Activated CD8-positive, alpha-beta memory T cell treated with anti-CD3 and anti-CD28 coated beads, Interleukin-2, amount 50 U/mL, for 48 hours (primary cell): ENCODE measurements at places on chromosomes 2 and 18.

DNA sequence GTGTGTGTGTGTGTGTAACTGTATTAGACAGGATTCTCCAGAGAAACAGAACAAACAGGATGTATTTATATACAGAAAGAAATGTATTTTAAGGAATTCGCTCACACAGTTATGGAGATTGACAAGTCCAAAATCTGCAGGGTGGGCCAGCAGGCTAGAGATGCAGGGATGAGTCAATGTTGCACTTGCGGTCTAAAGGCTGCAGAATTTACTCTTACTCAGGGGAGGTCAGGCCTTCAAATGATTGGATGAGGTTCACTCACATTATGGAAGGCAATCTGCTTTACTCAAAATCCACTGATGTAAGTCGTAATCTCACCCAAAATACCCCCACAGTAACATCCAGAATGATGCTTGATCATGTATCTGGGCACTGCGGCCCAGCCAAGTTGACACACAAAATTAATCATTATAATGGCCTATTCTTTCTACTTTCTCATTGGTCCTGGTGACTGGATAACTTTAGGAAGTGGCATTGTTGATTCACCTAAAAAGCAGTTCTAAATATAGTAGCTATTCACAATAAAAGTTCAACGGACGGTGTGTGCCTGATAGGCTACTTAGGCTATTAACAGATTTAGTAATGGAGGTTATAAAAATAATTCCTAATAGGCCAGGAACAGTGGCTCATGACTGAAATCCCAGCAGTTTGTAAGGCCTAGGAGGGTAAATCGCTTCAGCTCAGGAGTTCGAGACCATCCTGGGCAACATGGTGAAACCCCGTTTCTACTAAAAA lies 40.6 kb upstream of the ACYP2 start:
- no peak for DNase-seq

GRCh38 chr2:60268661-60269060 lies 284.8 kb downstream of the BCL11A start:
- DNase-seq: no peak

DNA sequence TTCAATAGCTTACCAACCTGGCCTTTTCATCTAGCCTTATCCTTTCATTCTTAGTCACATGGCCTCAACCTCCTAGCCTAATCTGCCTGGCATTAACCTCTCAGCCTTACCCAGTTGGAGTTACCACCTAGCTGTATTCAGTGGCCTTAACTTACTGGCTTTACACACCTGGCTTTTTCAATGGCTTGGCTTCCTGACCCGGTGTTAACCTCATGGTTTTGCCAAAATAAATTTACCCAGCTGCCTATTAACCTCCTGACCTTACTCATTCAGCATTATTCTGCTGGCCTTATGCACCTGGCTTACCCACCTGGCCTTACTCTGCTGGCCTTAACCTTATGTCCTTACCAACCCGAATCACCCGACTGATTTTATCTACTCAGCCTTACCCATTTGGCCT lies 135.5 kb upstream of the ZSWIM2 start:
- DNase-seq: no peak

- no peak for DNase-seq
Measured at GRCh38 chr2:158197940-158198339, 96.3 kb downstream of the UPP2 start.

- DNase-seq: no peak
Measured at GRCh38 chr2:2547451-2547850, 216.4 kb upstream of the MYT1L start.

- DNase-seq: no peak
Measured at GRCh38 chr2:29143657-29144056, 28.4 kb downstream of the CLIP4 start.

GRCh38 chr2:116585669-116586327 lies 1228.7 kb upstream of the DDX18 start:
- DNase-seq: no peak

GRCh38 chr2:7011356-7012083 lies 94.3 kb downstream of the RNF144A start:
- no peak for DNase-seq

- no peak for DNase-seq
Measured at GRCh38 chr2:173357346-173357745, 2.7 kb downstream of the CDCA7 start.
